Thoracic aorta (tissue), 2 donors: ENCODE measurements at places on chromosomes 2 and 18.

- DNase-seq, result no peak
These were observed 4.8 kb downstream of the TMEM200C start for GRCh38 chr18:5890331-5891183.

- DNase-seq, result no peak
These were observed 67.7 kb downstream of the ZNF521 start for GRCh38 chr18:25284281-25284680.

GRCh38 chr18:22846088-22846683 is 86.9 kb upstream of the RBBP8 start:
- no peak for DNase-seq

GRCh38 chr2:196640031-196640548 is 575 bp downstream of the CCDC150 start:
- no peak for DNase-seq

GRCh38 chr2:30371028-30371689 is 75.9 kb upstream of the LCLAT1 start:
- DNase-seq, result no peak

DNA sequence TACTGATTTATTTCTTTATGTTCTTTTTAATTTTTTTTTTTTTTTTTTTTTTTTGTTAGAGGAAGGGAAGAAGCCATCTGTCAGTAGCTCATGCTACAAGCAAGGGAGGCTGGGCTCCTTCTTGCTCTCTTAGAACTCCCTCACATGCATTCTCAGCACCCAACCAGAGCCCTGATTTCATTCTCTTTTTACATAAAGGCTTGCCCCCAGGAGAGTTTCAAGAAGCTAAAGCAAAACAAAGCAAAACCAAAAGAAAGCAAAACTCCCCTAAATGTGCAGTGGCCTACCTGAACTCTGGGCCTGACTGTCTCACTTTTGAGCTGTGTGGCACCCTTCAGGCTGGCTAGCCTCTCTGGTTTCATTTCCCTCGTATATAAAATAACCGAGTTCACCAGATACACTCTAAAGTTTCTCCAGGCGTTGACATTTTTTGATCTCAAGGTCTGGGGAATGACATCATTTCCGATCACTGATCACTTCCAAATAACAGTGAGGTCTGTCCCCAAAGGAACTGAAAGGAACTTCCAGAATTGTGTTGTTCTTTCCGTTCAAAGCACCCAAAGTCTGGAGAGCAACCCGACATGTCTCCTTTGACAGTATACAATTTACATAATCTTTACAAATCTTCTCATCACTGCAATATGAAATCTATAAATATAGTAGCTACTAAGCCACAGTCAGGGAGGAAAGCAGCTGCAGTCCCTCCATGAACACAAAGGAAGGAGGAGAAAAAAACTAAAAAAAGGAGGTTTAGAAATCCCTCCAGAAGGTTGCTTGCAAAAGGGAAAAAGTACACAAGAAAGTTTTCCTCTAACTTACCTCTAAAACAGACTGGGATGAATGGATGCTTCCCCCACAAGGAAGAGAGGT is 145.6 kb upstream of the NCK2 start:
- no peak for DNase-seq

DNA sequence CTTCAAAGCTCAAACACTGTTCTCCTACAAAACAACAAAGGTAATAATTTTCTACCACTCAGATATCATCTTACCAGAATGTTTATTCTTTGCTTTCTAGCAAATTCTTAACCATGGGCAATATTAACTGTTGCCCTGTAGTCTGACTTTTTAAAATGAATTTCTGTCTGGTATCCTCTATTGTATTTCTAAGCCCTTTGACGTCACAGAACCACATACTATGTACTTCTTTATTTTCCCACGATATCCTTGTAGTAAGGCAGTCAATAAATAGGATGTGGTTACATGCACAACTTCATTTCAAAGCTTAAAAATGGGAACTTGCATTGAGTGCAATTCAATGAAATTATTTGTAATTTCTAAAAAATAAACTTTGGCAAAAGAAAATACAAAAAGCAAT is 58.7 kb downstream of the THADA start:
- DNase-seq, result no peak

- no peak for DNase-seq
These were observed 128.6 kb downstream of the ZNF532 start for GRCh38 chr18:58993260-58993659.

GRCh38 chr2:201007584-201007998 is 44.1 kb upstream of the ORC2 start:
- DNase-seq, result no peak

GRCh38 chr18:61096226-61096625 is 237.0 kb upstream of the CDH20 start:
- DNase-seq, result no peak

DNA sequence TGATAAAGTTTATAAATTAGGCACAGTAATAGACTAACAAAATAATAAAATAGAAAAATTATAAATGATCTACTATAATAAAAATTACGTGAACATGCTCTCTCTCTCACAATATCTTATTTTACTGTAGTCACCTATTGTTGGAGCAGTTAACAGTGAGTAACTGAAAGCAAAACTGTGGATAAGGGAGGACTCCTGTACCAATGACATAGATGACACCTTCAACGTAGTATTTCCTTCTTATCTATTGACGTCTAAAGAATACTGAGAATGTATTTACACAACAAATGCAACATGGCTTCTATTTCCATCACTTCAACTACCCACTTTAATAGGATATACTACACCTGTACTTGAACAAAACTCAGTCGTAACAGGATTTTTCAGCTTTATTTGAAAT is 31.5 kb downstream of the HNRNPLL start:
- DNase-seq, result no peak

DNA sequence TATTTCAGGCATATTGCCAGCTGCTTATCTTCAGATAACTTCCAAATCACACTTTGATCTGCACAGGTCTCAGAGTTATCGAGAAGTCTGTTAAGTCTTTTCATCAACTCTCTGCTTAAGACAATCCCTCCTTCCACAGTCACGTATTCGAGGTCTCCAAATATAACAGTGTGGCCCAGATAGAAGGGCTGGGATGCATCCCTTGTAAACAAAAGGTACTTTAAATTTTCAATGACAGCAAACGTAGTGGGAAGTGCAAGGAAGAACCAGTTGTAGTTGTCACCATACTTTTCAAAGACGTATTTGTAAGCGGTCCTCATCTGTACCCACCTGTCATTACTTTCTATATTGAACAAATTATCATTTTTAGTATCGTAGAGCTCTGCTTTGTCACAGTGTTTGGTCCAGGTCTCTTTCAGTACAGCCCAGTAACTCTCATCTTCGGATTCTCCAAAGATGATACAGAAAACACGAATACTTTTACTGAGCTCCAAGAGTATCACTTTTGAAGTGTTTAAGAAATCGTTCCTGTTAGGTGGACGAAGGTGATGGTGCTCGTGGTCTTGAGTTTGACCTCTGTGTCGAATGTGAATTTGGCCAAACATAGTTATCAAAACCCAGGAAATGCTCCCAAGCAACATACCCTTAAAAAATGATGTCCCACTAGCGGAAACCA is 445 bp downstream of the C1GALT1C1L start:
- DNase-seq, result no peak

GRCh38 chr2:99675130-99675661 is 185.4 kb upstream of the REV1 start:
- DNase-seq, result no peak

- no peak for DNase-seq
These were observed 232.6 kb upstream of the LYPD1 start for GRCh38 chr2:132902626-132903025.

DNA sequence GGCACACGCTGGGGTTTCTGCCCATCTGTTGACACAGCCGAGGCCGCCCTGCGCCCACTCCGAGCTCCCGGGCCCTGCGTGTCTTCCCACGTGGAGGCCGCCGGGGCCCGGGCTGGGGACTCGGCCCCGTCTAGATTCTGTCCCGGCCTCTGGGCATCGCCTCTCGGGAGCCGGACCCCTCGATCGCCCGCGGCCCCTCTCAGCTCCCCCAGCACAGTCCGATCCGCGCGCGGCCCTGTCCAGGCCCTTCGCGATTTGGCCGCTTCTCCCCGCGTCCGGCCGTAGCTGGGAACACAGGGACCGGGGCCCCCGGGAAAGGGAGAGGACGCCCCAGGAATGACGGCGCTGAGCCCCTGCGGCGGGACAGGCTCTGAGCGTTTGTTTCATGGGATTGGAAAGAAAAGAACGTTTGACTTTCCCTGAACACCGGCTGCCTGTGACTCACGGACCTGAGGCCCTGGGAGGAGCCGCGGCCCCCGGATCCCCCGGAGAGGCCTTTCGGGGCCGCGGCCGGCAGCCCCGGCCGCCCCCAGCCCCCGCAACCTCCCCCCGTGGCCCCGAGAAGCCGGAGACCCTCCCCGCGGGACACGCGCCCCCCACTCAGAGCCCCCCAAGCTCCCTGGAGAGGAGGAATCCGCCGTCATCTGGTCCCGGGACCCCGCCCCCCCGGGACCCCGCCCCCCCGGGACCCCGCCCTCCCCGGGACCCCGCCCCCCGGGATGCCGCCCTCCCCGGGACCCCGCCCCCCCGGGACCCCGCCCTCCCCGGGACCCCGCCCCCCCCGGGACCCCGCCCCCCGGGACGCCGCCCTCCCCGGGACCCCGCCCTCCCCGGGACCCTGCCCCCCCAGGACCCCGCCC is 62.7 kb upstream of the CTDP1 start:
- no peak for DNase-seq

GRCh38 chr2:19607931-19608771 is 249.7 kb upstream of the OSR1 start:
- DNase-seq, result no peak

DNA sequence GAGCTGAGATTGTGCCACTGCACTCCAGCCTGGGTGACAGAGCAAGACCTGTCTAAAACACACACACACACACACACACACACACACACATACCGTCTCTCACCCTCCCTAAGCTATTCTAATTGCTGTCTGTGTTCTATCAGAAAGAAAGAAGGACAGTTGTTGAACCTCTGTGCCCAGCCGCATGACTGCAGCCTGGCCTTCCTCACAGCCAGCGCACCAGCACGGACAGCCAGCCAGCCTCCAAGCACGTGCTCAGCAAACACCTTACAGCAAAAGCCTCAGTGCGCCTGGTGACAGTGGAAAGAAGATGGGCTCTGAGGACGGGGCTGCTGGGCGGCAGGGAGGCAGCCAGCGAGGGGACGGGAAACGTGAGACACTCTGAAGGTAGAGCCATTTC is 58.0 kb downstream of the ZNF516 start:
- DNase-seq, result no peak

DNA sequence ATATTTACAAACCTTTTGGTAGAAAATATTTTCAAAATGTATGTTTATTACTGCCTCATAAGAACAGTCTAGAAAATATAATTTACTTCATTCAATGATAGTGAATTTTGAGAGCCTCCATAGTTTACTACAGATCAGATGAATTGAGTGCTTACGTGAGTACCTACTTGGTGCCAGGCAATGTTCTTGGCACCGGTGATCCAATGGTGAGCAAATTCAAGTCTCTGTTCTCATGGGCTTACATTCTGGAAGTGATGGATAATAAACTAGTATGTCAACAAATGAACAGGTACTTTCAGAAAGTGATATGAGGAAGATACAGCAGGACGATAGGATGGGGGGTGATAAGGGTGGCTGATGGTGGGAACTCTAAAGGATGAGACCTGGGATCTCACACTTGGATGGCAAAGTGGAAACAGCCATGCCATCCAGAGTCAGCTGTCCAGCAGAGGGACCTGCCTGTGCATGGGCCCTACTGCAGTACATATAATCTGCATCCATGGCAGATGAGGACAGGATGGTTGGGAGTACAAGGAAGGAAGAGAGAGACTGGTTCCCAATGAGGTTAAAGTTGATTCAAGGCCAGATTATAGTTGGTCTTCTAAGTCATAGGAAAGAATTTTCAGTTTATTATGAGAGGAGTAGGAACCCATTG is 277.0 kb downstream of the NEDD4L start:
- no peak for DNase-seq

- no peak for DNase-seq
These were observed 766 bp downstream of the PDE6D start for GRCh38 chr2:231780123-231780908.

- DNase-seq, result no peak
These were observed 105.1 kb downstream of the TPO start for GRCh38 chr2:1518331-1518803.

DNA sequence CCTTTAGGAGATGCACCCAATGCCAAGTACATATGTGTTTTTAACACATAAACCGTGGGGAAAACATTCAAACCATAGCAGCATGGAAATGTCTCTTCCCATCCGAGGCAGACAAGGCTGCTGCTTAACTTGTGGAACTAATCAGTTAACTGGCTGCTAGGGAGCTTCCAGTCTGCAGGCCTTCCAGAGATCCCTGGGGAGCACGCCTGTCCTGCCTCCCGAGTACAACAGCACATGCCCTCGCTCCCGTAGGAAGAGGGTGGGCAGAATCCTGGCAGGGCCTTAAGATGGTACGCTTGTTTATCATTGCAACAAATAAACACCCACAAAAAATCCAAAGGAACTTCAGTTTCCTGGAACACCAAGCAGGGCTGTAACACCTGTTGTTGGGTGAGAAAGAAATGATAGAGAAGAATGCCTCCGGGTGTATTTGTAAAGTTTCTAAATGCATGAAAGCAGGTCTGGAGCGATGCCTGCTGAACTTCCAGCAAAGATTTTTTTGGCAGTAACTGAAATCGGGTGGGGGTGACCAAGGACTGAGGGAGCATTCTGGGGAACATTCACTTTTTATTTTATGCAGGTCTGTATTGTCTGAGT is 56.2 kb downstream of the EDAR start:
- no peak for DNase-seq

GRCh38 chr18:44537526-44537925 is 143.2 kb upstream of the SETBP1 start:
- peak; percentile 68 for DNase-seq

- no peak for DNase-seq
These were observed 62.1 kb upstream of the TMEM17 start for GRCh38 chr2:62568074-62568473.

- DNase-seq, result no peak
These were observed 1119.8 kb downstream of the TSN start for GRCh38 chr2:122875091-122875865.

- DNase-seq, result no peak
These were observed 515.8 kb downstream of the GALR1 start for GRCh38 chr18:77765468-77765867.

- no peak for DNase-seq
These were observed 76.5 kb downstream of the CDCA7 start for GRCh38 chr2:173431191-173431590.

GRCh38 chr2:54512663-54513362 is 56.7 kb downstream of the SPTBN1 start:
- DNase-seq, result no peak

GRCh38 chr2:56674084-56674483 is 490.3 kb downstream of the CCDC85A start:
- DNase-seq, result no peak

- DNase-seq, result no peak
These were observed 50.4 kb downstream of the AP1S3 start for GRCh38 chr2:223786943-223787342.
